ENCODE measurements at places on chromosomes 6 and 20.

- H3K27me3 ChIP-seq, result no peaks in the 10 kb centered on the region
- H3K27ac ChIP-seq, result no peak overlapping the region
- peaks cover 15% of the 10 kb centered on the region for H3K36me3 ChIP-seq
- no peak overlapping the region for H3K4me3 ChIP-seq
- H3K4me1 ChIP-seq, result no peaks in the 10 kb centered on the region
These were observed 130.1 kb downstream of the LRRC1 start for GRCh38 chr6:53924821-53925422.

DNA sequence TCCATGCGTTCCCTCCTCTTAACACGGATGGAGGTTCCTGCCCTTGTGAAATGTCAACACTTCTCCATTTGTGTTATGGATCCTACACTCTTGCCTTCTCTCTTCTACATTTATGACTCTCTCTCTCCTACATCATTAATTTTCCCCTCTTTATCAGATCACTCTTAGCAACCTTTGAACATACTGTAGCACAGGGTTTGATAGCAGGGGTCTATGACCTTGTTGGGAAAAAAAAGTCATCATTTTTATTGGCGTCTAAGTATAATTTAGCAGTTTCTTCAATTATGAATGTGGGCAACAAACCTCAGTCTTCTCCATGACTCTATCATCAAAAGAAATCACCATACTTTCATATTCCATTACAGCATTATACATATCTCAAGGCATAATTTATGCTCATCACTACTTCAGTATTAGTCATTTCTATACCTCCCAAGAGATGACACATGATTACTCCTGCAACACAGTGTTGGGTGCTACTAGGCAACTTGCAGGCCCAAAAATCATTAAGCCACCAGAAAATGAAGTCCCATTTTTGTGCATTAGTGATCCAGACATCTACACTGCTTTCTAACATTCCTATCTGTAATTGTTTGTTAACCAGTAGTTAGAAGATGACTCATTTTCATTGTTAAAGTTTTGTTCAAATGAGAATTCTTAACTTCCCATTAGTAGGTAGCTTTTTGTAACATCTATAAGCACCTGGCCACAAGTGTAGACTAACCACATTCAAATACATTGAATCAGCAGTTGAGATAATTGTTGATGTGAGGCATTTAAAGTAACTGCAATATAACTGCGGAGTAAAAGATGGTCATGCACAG is 9.5 kb downstream of the CYP39A1 start:
- H3K27me3 ChIP-seq, result no peaks in the 10 kb centered on the region
- H3K27ac ChIP-seq, result no peak overlapping the region
- no peak overlapping the region for H3K4me3 ChIP-seq
- H3K36me3 ChIP-seq, result no peaks in the 10 kb centered on the region

- no peaks in the 10 kb centered on the region for H3K27me3 ChIP-seq
- DNase-seq, result no peak
- H3K4me1 ChIP-seq, result no peaks in the 10 kb centered on the region
- H3K36me3 ChIP-seq, result no peaks in the 10 kb centered on the region
- no peak overlapping the region for H3K4me3 ChIP-seq
These were observed 41.2 kb downstream of the PTPRK start for GRCh38 chr6:128479048-128479666.

DNA sequence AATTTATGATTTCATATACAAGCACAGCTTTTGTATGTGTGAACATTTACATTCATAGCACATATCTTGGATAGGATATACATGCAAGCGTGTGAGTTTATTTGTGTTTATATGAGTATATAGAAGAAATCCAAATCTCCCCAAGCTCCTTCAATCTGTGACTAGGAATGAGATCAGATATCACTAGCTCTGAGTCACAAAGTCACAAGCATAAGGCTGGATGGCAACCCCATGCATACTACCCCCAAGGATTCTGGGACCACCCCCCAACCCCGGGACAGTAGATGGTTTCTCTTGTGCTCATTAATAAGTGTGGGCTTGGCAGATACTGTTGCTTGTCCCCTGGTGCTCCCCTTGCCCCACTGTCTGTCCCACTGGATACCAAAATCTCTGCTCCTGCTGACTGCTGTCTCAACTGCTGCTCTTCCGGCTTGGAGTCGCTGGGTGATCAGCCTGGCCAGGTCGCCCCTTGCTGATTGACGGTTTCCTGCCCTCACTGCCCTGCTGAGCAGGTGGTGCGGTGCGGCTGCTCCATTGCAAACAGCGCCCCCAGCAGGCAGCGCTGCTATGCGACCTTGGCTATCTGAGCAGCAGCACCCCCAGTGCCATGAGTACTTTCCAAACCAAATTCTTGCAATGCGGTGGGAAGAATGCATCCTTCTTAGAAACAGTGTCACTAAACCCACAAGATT is 279.4 kb downstream of the CD83 start:
- no peak overlapping the region for H3K27ac ChIP-seq
- H3K4me3 ChIP-seq, result no peak overlapping the region
- no peaks in the 10 kb centered on the region for H3K4me1 ChIP-seq
- DNase-seq, result no peak

DNA sequence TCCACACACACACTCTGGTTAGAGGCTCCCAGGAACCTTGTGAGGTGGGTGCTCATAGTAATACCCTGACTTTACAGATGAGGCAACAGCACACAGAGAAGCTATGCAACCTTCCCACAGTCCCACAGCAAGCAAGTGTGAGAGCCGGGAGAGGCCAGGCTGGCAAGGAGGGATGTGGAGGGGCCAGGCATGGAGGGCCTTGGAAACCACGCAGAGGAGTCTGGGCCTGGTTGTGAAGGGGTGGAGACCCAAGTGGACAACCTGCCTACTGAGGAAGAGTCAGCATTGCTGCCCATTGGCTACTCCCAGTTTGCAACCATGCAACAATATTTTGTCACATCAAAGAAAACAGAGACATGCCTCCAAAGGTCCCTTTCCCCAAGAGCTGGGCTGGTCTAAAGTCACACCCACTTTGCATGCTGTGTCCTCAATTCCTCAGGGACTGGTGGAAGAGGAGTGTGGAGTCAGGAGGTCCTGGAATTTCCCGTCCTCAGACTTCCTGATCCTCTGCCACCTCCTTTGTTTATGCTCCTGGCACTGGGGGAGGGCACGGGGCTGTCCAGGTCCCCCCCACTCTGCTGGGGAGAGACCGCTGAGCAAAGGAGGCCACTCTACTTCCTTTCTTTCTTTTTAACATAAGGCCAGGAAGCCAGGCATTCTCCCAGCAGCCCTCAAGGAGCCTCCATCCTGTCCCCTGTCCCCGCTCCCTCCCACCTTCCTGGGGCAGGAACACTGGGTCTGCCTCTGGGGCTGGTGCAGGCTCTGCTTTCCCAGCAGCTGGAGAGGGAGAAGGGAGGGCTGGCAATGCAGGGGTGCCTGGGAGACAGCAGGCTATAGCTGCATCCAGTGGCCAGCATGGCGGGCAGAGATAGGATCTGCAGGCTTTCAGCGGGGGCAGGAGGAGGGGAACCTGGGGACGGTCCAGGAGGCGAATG is 68.3 kb downstream of the NOL4L start:
- DNase-seq, result no peak
- no peaks in the 10 kb centered on the region for H3K36me3 ChIP-seq
- no peak overlapping the region for H3K4me3 ChIP-seq
- H3K4me1 ChIP-seq, result no peaks in the 10 kb centered on the region

GRCh38 chr6:84057908-84058307 is 24.3 kb downstream of the MRAP2 start:
- no peak for DNase-seq
- no peak overlapping the region for H3K4me3 ChIP-seq
- peaks cover 30% of the 10 kb centered on the region for H3K4me1 ChIP-seq

DNA sequence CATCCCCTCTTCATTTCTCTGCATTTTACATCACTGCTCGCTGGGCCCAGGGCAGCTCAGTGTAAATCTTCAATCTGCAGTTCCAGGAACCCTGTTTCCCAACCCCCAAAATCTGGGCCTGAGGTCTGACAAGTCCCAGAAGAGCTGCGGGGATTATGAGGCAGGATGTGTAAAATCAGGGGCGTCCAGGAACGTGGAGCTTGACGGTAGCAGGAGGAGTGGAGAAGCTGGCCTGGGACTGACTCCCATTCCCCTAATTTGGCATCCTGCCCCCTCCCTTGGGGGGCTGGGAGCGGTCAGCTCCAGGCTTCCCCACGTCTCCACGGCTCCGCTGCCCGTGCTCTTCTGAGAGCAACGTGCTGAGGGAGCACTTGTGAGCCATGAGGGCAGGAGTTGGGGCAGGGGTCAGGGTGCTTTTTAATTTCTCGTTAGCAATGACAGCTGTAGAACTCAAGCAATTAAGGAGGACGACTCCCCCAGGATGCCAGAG is 23.4 kb upstream of the VEGFA start:
- no peaks in the 10 kb centered on the region for H3K27me3 ChIP-seq
- DNase-seq, result peak; percentile 49
- H3K4me3 ChIP-seq, result no peak overlapping the region
- H3K4me1 ChIP-seq, result no peaks in the 10 kb centered on the region
- no peak overlapping the region for H3K27ac ChIP-seq

GRCh38 chr6:144036064-144036834 is 28.2 kb upstream of the PLAGL1 start:
- no peaks in the 10 kb centered on the region for H3K4me1 ChIP-seq
- peak overlapping the region; percentile 52 for H3K4me3 ChIP-seq
- DNase-seq, result no peak
- H3K27ac ChIP-seq, result no peak overlapping the region

DNA sequence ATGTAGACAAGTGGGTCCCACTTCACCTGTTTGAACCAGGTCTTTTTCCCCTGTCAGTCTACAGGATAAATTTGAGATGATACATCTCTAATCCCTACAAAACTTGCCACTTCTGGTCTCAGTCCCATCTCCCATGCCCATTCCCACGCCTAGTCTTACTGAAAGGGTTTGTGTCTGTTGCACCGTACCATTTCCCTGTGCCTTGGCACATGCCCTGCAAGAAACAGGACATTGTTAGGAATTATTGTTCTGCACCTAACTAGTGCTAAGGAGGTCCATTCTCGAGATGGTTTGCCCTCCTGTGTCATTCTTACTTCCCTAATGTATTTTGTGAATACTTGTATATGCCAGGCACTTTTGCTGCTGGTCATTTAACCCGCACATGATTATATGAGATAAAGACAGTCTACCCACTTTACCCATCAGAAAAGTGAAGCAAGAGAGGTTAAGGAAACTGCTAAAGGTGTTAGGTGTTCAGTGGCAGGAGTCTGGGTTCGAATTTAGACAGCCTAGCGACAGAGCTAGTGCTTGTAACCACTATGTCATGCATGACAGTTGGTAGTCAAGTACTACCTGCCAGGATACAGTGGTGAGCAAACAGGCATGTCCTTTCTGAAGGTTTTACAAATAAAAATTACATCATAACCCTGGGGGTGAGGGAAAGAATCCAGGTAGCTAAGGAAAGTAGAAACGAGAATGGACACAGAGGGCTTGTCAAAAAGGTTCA is 12.7 kb downstream of the FAM217A start:
- H3K27me3 ChIP-seq, result no peaks in the 10 kb centered on the region
- H3K4me3 ChIP-seq, result no peak overlapping the region
- H3K4me1 ChIP-seq, result no peaks in the 10 kb centered on the region
- DNase-seq, result no peak
- H3K36me3 ChIP-seq, result peaks cover 48% of the 10 kb centered on the region

DNA sequence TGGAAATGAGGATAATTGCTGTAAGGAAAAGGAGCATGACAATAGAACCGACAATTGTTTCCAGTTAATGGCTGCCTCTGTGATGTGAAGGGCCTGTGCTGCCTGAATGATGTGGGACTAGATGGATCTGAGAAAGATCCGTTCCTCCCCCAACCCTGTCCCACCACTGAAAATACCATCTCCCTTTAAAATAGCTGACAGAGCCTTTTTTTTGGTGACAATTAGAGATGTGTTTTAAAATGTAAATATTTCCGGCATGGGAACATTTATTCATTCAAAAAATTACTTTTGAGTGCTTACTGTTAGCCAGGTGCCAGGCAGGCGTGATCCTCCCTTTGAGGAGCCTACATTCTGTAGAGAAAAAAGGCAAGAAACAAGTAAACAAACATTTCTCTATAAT is 72.4 kb upstream of the SUPT3H start:
- H3K4me3 ChIP-seq, result no peak overlapping the region
- peaks cover 8% of the 10 kb centered on the region for H3K4me1 ChIP-seq
- no peak for DNase-seq
- no peaks in the 10 kb centered on the region for H3K36me3 ChIP-seq

DNA sequence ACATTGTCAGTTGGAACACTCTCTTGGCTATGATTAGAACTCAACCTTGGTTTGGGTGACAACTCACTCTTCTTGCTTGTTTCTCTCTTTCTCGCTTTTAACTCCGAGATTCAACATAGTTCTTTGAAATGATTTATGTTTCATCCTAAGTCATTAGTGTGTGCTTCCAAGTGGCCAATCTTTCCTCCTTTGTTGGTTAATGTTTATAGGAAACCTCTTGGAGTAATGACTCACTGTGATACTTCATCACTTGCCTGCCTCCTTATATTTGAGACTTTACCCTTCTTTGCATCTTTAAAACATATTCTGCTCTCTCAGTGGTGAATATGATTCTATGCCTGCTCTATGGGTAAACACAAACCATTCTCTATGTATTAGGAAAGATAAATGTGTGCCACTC is 279.7 kb upstream of the FLRT3 start:
- H3K27me3 ChIP-seq, result no peaks in the 10 kb centered on the region
- no peaks in the 10 kb centered on the region for H3K4me1 ChIP-seq
- no peak for DNase-seq
- H3K36me3 ChIP-seq, result no peaks in the 10 kb centered on the region
- H3K27ac ChIP-seq, result no peak overlapping the region
- no peak overlapping the region for H3K4me3 ChIP-seq

DNA sequence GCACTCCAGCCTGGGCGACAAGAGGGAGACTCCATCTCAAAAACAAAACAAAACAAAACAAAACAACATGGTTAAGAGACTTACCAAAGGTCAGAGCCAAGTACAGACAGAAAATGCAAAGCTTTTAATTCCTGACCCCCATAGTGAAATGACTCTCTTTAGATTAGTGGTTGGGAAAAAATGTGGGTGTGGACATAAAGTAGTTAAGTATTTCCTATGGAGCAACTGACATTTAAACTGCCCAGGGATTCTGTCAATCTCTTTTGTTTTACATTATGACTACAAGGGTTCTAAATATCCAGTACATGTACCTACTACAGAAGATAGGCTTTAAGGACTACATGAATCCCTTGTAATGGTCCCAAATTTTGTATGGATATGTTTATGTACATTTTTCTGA is 75.1 kb downstream of the IRAK1BP1 start:
- H3K27me3 ChIP-seq, result no peaks in the 10 kb centered on the region
- H3K4me1 ChIP-seq, result no peaks in the 10 kb centered on the region
- DNase-seq, result no peak
- H3K36me3 ChIP-seq, result peaks cover 68% of the 10 kb centered on the region
- no peak overlapping the region for H3K4me3 ChIP-seq
- no peak overlapping the region for H3K27ac ChIP-seq

- H3K4me1 ChIP-seq, result no peaks in the 10 kb centered on the region
- no peaks in the 10 kb centered on the region for H3K27me3 ChIP-seq
- H3K36me3 ChIP-seq, result no peaks in the 10 kb centered on the region
These were observed 9.1 kb downstream of the SLC18B1 start for GRCh38 chr6:132789396-132789776.

DNA sequence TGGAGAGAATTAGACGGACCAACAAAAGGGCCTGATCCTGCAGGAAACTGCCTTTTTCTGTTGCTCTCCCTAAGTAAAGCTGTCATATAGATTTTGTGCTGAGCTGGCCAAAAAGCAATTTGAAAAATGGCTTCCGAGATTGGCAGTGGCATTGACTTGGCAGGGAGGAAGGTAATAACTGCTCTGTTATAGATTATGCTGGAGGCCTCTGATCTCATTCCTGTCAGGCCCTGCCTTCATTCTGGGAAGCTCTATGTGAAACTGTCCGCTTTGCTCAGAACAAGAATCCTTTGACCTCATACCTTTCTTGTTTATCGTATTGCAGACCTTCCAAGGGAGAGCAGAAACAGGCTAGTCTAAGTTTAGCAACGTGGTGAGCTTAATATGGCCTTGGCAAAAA is 234.4 kb downstream of the PHACTR1 start:
- no peaks in the 10 kb centered on the region for H3K4me1 ChIP-seq
- H3K27ac ChIP-seq, result no peak overlapping the region
- H3K36me3 ChIP-seq, result no peaks in the 10 kb centered on the region
- no peak overlapping the region for H3K4me3 ChIP-seq

Measured in ascending aorta (tissue), 2 donors.